COR-L47 (cell line): ENCODE measurements at places on chromosomes 5 and 9.
A peak's percentile ranks its signal among the peaks of the same experiment; 100 is the strongest.

GRCh38 chr9:94927762-94928670 lies 201.5 kb downstream of the AOPEP start:
- DNase-seq, result no peak

DNA sequence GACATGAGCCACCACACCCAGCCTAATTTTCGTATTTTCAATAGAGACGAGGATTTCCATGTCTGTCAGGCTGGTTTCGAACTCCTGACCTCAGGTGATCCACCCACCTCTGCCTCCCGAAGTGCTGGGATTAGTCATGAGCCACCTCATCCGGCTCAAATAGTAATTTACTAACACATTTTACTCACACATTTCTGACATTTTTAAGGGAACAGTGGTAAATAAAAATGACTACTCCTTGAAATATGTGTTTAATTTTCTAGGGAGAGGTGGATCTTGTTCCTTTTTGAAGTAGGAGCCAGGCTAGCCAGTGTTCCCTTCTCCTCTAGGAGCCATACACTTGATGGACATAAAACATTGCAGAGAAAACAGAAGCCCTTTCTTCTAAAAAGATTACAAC lies 55.2 kb upstream of the ERBIN start:
- DNase-seq, result no peak

GRCh38 chr9:123102375-123103113 lies 69.1 kb downstream of the GPR21 start:
- DNase-seq, result no peak

DNA sequence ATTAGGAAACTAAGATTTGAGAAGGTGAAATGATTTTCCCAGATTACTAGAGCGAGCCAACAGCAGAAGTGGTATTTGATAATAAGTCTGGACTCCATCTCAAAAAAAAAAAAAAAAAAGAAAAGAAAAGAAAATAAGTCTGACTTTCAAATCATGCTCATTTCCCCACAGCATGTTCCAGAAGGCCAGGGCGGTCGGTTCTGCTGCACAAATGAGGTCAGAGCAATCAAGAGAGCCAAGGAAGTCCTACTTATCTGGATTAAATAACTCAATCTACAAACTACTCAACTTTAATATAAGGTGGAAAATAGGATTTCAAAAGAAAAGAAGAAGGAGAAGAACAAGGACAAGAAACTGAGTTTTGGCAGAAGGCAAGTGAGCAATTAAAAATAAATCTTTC lies 130.4 kb upstream of the RASA1 start:
- no peak for DNase-seq

GRCh38 chr9:7976167-7976755 lies 176.7 kb upstream of the DMAC1 start:
- DNase-seq, result no peak

DNA sequence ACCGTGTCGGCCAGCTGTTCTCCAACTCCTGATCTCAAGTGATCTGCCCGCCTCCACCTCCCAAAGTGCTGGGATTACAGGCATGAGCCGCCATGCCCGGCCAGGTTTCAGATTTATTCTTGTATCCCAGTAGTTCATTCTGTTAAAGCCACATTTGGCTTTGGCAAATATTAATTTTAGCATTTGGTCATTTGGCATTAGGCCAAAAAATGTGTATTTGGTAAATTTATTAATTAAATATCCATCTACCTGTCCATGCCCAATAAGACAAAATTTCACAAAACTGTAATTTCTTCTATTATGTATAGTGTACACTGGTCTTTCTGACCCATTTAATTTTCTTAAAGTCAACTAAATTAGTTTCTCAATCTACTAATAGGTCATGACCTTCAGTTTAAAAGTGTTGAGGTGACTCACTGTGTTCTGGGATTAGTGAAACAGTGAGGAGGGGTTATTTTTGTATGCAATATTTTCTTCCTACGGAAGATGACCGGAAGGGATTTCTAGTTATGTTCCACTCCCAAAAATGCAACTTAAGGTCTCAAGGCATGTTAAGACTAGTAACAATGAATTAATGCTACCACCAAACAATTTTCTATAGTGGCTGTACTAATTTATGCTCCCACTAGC lies 21.0 kb downstream of the OSTF1 start:
- no peak for DNase-seq

DNA sequence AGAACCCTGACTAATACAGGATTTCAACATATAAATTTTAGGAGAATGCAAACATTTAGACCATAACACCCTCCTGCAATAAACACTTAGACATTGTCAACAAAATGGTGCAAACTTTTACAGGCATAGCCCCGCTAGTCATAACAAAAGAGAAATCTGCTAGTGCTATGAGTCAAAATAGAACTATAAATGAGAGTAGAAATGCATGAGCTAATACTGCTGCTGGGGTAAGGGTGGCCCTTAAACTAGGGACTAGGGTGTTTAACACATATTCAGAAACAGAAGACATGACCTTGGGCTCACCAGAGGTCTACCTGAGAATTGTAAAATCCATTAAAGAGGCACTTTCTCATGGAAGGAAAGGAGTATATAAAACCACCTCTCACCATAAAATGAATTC lies 131.6 kb downstream of the TLR4 start:
- DNase-seq, result no peak

DNA sequence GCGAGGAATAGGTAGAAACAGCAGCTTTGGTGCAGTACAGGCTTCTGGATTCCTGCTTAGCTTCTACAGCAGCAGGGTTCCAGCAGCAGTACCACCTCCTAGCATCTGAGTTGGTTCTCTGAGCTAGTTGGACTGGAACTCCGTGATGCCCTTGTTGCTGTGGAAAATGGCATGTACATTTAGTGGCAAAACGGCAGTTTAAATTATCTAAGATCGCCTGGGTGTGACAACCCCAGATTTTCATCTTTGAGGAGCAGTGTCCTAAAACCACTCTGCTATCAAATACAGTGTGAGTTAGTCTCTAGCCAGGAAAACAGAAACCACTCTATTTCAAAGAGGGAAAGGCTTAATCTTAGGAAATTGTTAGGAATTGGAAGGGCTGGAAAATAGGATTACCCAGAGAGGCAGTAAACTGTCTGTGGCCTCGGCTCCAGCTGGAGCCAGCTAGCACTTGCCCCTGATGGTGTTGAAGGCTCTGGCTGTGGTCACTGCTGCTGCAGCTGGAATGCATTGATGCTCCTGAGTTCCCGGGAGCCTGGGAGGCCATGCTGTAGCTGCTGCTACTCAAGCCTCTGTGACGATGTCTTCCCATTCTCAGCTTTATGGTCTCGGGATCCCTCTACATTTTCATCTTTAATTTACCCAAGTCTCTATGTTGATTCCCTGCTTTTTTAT lies 29.4 kb downstream of the RAD23B start:
- DNase-seq, result no peak

- DNase-seq, result peak; percentile 78
These were observed 75.4 kb downstream of the STK32A start for GRCh38 chr5:147310059-147310704.

DNA sequence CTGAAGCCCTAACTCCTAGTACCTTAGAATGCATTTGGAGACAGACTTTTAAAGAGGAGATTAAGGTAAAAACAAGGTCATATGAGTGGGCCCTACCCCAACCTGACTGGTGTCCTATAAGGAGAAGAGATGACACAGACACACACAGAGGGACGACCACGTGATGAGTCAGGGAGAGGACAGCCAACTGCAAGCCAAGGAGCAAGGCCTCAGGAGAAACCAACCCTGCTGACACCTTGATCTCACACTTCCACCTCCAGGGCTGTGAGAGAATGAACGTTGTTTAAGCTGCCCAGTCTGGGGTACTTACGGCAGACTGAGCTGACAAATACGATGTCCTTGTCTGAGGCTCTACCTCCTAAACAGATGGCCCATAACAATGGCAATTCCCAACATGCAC lies 93.6 kb downstream of the ROR2 start:
- no peak for DNase-seq

DNA sequence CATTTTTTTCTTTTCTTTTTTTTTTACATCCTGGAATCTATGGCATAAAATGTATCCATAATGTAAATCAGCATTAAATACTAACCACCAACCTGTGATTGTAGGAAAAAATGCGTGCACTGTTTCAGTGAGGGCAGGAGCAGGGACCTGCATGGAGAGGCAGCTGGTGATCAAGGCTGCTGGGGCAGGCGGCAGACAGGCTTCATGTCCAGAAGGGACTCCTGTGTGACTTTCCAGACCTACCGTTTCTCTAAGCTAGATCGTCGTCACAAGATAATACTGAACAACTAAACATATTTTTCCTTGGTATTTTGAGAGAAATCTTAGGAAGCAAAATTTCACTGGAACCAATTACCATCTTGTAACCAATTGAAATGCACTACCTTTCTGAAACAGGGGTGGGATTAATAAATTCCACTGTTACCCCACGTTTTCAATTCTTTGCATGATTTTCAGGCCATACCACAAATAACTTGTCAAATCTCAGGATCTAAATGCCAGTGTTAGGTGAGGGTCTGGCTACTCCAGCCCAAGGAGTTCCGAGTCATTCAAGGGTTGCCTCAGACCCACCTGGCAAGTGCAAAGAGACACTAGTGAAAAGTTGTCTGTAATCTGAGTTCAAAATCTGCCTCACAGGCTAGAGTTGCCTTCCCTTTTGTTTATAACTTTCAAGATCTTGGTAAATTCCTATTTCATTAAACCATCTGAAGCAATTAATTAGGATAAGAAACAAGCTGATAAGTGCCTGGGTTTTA lies 198.2 kb downstream of the SEMA5A start:
- no peak for DNase-seq

GRCh38 chr5:105924366-105924765 lies 1746.4 kb downstream of the EFNA5 start:
- DNase-seq, result no peak
